ENCODE measurements at places on chromosomes 2 and 18.

- DNase-seq: no peak
Measured at GRCh38 chr18:58255701-58256311, 211.8 kb downstream of the NEDD4L start.

DNA sequence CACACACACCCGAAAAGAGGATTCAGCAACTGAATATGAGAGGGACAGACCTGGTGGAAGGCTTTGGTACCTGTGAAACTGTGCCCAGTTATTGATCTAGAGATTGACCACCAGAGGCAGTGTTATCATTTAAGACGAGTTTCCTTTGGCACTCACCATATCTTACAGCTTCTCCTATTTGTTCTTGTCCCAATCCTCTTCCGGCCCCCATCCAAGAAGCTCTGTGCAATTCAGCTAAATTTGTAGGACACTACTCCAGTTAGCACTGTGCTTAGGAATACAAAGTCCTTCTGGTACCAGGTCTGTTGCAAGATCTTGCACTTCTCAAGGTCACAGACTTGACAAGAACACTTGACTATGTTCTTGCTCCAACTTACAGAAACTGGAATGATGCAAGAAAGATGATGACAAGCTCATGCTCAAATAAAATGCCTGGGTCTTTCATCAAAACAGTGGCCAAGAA lies 177.7 kb downstream of the TMEM247 start:
- DNase-seq: no peak

DNA sequence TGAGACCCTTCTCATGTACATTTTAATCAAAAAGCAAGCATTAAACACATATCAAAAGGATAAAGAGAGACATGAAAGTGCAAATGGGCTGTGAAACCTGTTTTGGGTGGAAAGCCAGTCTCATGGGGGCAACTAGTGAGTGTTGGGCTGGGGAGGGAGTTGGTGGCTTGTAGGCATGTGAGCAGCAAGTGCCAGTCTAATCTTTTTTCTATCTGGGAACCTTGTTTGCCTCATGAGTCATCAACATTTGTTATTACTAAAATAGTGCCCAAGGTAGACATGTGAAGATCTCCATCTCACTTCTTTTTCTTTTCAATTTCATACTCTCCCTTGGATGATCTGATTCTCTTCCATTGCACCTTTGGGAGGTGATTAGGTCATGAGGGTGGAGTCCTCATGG lies 613.9 kb upstream of the GYPC start:
- DNase-seq: no peak

DNA sequence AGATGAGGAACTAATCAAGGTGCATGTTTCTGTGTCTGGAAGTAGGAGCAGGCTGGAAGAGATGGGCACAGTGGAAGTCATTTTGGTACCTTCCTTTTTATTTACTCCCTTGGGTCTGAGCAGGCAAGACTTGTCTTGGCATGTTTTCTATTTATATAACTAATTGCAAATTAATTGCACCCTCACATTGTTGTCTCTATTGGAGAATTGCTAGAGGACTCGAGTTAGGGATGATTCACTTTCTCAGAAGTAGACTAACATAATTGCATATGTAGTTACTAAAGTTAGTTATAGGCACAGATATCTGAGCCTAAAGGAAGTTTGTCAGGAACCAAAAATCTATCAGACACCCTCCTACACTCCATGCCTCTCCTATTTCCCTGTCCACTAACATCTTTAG lies 92.8 kb upstream of the NRP2 start:
- no peak for DNase-seq

- DNase-seq: no peak
Measured at GRCh38 chr2:149330127-149331022, at the start of gene LYPD6. Gene LYPD6 (plus strand): TSS chr2:149330587. CDS start chr2:149437709, 107,122 bp downstream.

DNA sequence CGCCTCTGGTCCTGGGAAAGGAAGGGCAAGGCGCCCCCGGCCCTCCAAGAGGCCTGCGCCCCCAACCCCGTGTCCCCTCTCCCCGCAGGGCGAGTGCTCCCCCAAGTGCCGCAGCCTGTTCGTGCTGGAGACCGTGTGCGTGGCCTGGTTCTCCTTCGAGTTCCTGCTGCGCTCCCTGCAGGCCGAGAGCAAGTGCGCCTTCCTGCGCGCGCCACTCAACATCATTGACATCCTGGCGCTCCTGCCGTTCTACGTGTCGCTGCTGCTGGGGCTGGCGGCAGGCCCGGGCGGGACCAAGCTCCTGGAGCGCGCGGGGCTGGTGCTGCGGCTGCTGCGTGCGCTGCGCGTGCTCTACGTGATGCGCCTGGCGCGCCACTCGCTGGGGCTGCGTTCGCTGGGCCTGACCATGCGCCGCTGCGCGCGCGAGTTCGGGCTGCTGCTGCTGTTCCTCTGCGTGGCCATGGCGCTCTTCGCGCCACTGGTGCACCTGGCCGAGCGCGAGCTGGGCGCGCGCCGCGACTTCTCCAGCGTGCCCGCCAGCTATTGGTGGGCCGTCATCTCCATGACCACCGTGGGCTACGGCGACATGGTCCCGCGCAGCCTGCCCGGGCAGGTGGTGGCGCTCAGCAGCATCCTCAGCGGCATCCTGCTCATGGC lies 52.4 kb downstream of the SLC66A2 start:
- DNase-seq: no peak

DNA sequence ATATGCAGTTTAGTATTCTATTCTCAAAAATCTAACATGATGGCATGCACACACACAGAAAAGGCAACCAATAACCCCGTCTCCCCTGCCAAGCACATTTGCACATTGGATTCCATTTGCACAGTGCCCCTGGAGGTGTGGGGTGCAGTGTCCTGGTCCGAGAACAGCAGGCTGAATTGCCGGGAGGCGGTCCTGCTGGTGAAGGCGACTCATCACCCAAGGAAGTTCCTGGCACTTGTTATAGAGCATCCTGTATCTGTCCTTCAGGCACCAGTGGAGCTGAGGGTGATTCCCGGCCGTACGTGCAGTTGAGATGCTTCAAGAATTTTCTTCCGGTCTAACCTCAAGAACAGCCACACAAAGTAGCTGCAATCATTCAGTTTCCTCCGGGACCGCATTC lies 73.0 kb upstream of the RAB12 start:
- DNase-seq: no peak

- DNase-seq: no peak
Measured at GRCh38 chr18:26233208-26233607, 7.0 kb downstream of the TAF4B start.

DNA sequence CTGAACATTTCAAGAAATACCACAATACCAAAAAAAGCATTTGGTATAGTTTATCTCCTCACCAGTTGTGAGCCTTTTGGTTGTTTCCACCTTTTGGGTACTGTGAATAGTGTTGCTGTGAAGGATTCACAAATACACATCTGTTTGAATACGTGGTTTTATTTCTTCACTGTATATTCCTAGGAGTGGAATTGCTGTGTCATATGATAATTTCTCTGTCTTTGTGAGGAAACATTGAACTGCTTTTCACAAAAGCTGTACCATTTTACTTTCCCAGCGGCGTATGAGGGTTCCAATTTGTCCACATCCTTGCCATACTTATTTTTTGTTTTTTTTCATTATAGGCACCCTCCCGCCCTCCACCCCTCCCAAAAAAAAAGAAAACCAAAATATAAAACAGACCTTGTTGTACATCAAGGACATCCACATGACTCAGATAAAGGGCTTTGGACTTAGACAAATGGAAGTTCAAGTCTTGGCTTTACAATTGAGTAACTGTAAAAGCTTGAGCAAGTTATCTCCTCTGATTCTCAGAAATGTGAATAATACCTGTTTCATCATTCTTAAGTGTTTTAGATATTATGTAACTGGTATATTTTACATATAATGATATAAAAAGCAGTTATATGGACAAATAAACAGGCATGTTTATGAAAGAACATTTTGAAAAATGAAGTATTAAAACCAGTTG lies 19.0 kb downstream of the UBE2E3 start:
- DNase-seq: no peak

- DNase-seq: no peak
Measured at GRCh38 chr2:113257516-113258264, 21.0 kb downstream of the PAX8 start.

- no peak for DNase-seq
Measured at GRCh38 chr18:37403788-37404187, 161.8 kb downstream of the CELF4 start.

DNA sequence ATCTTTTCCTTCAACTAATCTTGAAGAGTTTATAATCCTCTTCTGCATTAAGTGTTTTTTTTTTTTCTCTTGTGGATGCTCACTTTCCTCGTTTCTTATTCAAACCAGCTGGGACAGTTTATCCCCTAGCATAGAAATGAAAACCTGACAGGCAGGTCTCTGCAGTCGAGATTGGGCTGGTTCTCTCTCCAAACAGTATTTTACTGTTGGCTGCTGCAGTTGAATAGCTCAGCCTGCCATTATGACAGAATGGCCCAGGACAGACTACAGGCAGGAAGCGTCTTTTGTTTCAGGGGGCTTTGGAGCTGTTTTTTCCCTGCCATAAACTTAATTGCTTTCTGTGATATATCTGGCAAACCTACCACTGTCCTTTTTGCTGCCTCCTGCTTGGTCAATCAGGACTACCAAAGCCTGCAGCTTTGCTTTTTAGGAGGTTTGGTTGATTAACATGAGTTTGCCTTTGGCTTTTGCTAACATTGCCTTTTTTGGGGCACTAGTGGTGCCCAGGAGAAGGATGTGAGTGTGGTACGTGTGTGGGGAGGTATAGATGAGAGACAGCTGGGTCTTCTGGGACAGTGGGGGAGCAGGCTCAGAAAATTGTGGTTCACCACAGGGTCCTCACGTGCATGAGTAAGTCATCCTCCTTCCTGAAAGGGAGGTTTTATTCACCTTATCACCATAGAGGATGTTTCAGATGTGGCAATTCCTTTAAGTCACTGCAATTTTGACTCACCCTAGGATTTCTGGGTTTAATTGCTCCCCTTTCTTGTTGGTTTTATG lies 128.7 kb downstream of the LYPD6B start:
- DNase-seq: no peak

Data from activated T-helper 1 cell treated with anti-CD3 and anti-CD28 coated beads, Interleukin-2, amount 50 U/mL, for 16 hours (primary cell).